Transverse colon (tissue), 4 donors: ENCODE measurements at places on chromosomes 2 and 18. TPM values are rescaled to one million over a fixed set of nuclear protein-coding genes. Genes with fewer than 3 reads are reported as not detected.

DNA sequence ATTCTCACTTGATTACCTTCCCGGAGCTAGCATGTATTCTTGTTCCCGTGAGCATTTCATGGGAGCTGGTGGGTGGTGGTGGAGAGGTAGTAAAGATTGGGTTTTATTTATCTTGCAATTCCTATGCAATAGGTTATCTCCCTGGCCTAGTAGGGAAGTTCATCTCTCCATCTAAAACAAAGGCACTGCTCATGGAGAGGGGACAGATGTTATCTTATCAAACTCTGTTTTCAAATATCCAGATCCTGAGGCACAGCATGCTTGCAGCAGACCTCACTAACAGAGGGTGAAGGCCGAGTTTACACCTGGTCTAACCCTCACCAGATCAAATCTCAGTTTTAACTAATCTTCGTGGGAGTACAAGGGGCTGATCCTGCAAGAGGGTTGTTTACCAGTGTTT is 98.9 kb downstream of the CYRIA start:
- DNase-seq: no peak

DNA sequence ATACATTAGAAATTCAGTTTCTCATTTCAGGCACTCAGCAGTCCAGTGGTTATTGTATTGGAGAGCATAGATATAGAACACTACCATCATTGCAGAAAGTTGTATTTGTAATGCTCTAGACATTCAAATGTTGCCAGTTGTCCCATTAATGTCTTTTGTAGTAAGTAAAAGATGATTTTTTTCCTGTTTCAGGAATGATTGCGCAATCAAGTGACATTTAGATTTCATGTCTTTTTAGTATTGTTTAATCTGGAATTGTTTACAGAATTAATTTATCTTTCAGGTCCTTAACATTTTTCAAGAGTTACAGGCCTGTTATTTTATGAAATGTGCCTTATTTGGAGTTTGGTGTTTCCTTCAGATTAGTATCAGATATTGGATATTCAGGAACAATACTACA is 134.7 kb downstream of the MSTN start:
- DNase-seq: no peak

DNA sequence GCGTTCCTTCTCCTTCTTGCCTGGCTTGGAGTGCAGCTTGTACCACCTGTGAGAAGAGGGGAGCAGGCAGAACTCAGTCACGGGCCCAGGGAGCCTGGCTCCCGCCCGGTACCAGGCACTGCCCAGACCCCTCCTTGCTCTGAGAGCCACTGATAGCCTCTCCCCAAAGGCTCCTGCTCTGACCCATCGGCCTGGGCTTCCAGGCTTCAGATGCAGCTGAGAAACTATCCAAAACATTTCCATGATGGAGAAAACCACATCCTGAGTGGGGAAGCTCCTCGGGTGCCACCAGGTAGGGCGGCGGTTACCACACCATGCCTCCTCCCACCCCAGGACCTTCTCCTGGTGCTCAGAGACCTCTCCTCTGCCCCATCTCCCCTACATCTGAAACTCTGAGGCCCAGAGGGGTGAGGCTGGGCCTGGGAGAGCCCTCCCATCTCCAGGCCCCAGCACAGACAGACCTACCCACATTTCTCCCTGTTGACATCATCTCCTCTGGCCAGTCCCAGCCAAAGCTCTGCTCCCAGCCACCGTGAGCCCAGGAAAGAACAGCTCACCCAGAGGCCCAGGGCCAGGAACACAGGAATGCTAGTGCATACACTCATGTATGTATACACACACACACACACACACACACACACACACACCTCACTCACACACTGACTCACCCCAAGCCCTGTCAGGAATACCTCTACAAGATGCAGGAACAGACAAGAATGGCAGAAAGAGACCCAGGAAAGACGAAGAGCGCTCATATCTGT is 17.9 kb upstream of the SFXN5 start:
- no peak for DNase-seq

GRCh38 chr2:105840933-105841332 is 96.2 kb downstream of the NCK2 start:
- DNase-seq: no peak

GRCh38 chr2:223619486-223620129 is 17.4 kb upstream of the SCG2 start:
- no peak for DNase-seq

GRCh38 chr2:108118996-108119395 is 120.8 kb upstream of the SULT1C3 start:
- DNase-seq: no peak

DNA sequence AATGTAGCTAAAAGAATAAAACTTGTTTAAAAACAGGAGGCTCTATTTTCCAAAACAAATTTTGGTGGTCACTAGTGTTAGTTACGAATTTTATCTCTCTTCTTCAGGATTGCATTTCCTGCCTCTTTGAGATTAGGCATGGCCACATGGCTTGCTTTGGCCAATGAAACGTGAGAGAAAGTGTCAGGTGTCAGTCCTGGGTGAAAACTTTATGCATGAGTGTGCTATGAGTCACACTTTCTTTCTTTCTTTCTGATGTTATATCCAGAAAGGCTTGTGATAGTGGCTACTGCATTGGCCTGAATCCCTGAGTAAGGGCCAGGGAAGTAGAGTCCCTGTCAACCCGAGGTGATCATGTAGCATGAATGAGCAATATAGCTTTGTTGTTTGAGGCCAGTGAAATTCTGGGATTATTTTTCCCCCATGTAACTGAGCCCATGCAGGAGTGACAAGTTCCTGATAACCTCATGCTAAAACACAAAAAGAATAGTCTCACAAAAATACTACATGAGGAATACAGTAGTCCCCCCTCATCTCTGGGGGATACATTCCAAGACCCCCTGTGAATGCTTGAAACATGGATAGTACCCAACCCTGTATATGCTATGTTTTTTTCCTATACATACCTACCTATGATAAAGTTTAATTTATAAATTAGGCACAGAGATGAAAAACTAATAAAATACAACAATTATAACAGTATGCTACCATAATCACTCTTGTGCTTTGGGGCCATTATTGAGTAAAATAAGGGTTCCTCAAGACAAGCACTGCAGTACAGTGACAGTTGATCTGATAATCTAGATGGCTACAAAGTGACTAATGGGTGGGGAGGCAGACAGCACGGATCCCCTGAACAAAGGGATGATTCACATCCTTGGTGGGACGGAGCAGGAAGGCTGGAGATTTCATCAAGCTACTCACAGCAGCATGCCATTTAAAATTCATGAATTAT is 109.5 kb downstream of the CDC42EP3 start:
- DNase-seq: no peak

PRKD3 gene
- total RNA-seq: 23.6 TPM

- no peak for DNase-seq
These were observed 47.1 kb downstream of the CDCA7 start for GRCh38 chr2:173401716-173402326.

SCYGR1 gene
- not detected for total RNA-seq

- DNase-seq: peak; percentile 80
These were observed 1.8 kb upstream of the BCL11A start for GRCh38 chr2:60555066-60555782.

- no peak for DNase-seq
These were observed 19.1 kb upstream of the GCFC2 start for GRCh38 chr2:75729861-75730260.

DNA sequence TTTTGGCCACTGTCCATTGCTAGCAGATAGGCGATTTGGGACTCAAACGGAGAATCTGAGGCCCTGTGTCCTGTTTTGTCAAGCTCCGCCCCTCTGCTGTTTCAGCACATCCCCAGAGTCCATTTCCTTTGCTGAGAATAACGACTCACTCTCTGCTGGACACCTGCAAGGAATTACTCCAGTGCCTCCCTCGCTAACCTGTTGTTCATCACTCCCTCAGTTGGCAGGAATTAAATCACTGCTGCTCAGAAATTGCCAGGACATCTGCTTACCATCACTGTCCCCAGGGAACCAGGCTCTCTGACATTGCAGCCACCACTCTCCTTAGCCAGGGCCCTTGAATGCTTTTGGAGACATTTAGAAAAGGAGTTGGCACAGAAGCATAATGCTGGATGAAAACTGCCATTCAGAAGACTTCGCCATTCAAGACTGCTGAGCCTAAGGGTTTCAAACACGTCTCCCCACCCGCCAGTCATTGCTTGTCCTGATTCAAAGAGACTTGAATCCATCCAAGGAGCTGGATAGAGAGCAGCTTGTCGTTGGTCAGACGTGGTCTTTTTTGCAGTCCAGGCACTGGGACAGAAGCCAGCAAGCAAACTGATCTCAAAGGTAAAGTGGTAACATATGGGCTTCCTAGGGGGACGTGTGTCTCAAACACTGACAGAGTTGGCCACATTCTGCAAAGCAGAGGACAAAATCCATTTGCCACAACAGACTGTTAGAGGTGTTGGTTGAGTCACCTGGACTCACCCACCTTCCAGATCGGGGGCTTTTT is 155.3 kb downstream of the UXS1 start:
- no peak for DNase-seq

DNA sequence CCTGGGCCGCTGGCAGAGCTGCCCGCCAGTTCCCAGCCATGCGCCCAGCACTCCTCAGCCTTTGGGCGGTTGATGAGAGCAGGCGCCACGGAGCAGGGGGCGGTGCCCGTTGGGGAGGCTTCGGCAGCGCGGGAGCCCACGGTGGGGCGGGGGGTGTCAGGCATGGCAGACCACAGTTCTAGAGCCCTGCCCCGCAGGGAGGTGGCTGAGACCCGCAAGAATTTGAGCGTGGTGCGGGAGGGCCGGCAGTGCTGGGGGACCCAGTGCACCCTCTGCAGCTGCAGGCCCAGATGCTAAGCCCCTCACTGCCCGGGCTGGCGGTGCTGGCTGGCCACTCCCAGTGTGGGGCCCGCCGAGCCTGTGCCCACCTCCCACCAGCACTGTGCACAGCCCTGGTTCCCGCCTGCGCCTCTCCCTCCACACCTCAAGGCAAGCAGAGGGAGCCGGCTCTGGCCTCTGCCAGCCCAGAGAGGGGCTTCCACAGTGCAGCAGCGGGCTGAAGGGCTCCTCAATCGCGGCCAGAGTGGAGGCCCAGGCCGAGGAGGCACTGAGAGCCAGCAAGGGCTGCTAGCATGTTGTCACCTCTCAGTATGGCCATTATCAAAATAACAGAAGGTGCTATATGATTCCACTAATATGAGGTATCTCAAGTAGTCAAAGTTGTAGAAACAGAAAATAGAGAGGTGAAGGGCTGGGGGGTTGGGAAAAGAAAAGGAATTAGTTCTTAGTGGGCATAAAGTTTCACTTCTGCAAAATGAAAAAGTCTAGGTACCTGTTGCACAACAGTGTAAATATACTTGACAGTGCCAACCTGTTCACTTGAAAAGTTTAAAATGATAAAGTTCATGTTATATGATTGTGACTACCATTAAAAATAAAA is 72.3 kb downstream of the SH3YL1 start:
- no peak for DNase-seq

- DNase-seq: no peak
These were observed 10.8 kb downstream of the AGFG1 start for GRCh38 chr2:227482638-227483340.

GRCh38 chr2:101698014-101698843 is 722 bp downstream of the MAP4K4 start:
- peak; percentile 21 for DNase-seq

- no peak for DNase-seq
These were observed 124.2 kb downstream of the AGAP1 start for GRCh38 chr2:235618039-235618438.

- no peak for DNase-seq
These were observed 31.7 kb downstream of the GPR39 start for GRCh38 chr2:132448331-132448730.

UGGT1 gene
- 38.8 TPM for total RNA-seq

LYG2 gene
- total RNA-seq: not detected

GRCh38 chr18:79139206-79139605 is 70.0 kb downstream of the ATP9B start:
- no peak for DNase-seq

- no peak for DNase-seq
These were observed 162.7 kb downstream of the EIPR1 start for GRCh38 chr2:3214806-3215404.

MEP1B gene
- 32.4 TPM for total RNA-seq

- DNase-seq: no peak
These were observed 38.3 kb upstream of the SMAD2 start for GRCh38 chr18:47968721-47969120.

IL18RAP gene
- total RNA-seq: not detected

KCNG2 gene
- total RNA-seq: not detected

- no peak for DNase-seq
These were observed 49.8 kb downstream of the ZC3H15 start for GRCh38 chr2:186535861-186536260.

- DNase-seq: no peak
These were observed 61.9 kb upstream of the ALPP start for GRCh38 chr2:232316461-232317330.

- no peak for DNase-seq
These were observed 19.1 kb downstream of the MAL start for GRCh38 chr2:95044601-95045000.

DNA sequence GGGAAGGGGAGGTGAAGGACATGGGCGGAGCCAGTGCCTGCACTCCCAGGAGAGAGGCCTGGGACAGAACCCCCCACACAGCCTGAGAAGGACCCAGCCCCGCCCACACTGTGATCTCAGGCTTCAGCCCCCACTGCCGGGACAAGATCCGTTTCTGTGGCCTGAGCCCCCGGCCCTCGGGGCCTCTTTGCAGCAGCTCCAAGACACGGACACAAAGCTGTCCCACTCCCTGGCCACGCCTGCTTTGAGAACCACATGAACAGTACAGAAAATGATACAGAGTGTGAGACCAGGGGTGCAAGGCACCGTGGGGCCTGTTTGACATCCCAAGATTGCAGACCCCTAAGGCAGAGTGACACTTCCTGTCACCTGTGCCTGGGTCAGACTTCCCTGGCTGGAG is 74.5 kb downstream of the TWIST2 start:
- no peak for DNase-seq

- no peak for DNase-seq
These were observed 663.9 kb upstream of the CHAC2 start for GRCh38 chr2:53103679-53104078.

DNA sequence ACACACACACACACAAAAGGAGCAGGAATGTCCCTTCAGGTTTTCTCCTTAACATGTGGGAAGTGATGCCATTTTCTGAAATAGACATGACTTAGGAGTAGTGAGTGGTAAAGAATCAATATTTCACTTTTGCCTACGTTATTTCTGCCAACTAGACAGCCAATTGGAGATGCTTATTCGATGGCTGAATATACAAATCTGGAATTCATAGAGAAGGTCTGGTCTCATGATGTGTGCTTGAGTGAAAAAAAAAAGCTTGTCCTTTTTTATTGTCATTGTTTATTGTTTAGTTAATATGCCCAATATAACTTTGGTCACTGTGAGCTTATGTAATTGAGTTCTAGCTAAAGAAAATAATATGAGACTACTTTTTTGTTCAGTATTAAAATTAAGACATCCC is 284.3 kb downstream of the GULP1 start:
- no peak for DNase-seq

RAD51AP2 gene
- total RNA-seq: not detected

DNA sequence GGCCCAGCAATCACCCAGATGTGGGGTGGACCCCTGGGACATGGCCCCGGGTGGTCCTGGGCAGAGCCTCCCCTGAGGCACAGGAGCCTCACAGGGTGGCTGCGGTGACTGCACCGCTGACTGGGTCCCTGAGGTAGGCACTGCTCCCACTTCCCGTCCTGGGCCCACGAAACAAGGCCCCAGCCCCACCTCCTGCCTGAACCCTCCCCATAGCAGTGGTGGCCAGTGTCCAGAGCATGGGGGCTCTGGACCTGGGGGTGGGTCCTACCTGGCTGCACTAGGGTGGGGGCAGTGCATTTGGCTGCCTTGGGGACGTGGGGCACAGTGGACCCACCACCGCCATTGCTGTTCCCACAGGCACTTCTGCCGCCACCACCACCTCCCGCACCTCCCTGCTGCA is 39.4 kb downstream of the TDRD15 start:
- no peak for DNase-seq
